ENCODE measurements at places on chromosomes 12 and 14. TPM values are rescaled to one million over a fixed set of nuclear protein-coding genes. Genes with fewer than 3 reads are reported as not detected.

The COL2A1 gene
- not detected for total RNA-seq

DNA sequence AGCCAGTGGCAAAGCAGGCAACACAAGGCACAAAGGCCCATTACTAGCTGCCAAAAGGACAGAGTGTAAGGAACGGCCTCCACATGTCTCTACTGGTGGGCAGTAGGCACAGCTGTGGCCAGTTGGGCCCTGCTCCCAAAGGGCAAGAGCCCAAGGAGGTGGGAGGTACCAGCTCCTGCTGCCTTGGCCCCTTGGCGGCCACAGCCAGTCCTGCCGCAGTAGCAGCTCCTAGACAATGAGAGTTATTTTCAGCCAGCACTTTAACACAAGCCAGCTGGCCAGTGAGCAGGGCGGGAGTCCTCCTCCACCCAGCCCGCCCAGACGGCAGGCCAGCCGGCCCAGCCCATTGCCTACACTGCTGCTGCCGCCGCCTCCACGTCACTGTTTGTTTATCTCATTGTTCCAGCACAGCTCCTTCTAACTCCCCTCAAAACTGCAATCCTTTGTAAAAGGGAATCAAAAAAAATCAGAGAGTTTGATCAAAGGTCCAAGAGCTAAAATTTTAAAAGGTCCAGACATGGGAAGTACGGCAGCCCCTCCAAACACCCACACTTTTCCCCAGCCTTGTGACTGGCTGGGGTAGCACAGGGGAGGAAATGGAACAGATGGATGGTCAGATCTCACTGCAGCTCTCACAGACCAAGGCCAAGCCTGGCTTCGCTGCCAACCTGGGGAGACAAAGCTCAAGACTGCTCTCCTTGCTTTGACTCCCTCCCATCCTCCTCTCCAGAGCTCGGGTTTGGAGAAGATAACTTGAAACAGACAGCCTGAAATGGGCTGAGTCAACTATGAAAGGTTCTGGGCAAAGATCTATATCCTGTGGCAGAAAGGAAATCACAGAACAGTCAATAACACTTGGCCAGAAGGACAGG lies 33.5 kb downstream of the FMNL3 start:
- peak; percentile 90 for DNase-seq

The CHD8 gene
- total RNA-seq, result 67.6 TPM

DNA sequence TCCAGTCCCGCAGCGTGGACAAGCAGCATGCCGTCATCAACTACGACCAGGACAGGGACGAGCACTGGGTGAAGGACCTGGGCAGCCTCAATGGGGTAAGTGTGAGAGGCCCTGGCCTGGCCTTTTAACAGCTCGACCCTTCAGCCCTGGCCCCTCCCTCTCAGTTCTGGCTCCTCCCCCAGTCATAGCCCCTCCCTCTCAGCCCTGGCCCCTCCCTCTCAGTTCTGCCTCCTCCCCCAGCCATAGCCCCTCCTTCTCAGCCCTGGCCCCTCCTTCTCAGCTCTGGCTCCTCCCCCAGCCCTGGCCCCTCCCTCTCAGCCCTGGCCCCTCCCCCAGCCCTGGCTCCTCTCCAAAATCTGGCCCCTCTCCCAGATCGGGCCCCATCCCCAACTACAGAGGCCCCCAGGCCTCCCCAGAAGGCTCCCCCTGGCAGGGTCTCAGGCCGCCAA lies 11.2 kb downstream of the CEP170B start:
- DNase-seq, result peak; percentile 16

The TAS2R8 gene
- not detected for total RNA-seq

DNA sequence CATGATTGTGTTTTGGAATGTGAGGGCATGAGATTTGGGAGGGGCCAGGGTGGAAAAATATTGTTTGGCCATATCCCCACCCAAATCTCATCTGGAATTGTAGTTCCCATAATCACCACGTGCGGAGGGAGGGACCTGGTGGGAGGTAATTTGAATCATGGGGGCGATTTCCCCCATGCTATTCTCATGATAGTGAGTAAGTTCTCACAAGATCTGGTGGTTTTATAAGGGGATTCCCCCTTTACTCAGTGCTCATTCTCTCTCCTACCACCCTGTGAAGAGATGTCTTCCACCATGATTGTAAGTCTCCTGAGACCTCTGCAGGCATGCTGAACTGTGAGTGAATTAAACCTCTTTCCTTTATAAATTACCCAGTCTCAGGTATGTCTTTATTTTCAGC lies 15.7 kb downstream of the OR10P1 start:
- no peak for DNase-seq

The GPN3 gene
- total RNA-seq, result 23.7 TPM

GRCh38 chr14:57747036-57747435 lies 118.9 kb downstream of the SLC35F4 start:
- DNase-seq, result no peak

DNA sequence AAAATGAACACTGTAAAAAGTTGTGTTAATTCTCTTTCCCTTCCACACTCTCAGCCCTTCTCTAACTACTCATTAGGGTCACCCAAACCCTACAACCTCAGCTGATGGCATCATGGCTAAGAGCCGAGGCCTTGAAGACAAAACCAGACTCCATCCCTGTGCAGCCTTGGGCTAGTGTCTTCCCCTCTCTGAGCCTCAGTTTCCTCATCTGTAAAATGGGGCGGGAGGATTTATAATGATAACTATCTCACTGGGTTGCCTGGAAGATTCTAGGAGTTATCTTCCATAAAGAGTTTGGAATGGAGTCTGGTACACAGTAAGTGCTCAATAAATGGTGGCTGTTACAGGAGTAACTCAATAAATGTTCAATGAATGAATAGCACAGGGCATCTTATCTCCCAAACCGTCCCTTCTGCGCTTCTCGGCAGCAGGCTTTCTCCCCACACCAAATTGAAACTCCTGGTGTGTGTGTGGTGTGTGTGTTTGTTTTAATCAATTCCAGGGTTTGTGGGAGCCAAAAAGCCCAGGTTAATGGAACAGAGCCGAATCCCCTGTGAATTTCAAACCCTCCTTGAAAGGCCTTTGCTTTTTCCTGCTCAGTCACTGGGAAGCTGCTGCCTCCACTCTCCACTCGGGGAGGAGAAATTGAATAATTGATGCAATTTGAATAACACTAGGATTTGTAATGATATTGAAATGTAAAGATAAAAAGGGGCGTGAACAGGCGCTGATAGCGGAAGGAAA lies 61.2 kb upstream of the FAM222A start:
- DNase-seq, result no peak

DNA sequence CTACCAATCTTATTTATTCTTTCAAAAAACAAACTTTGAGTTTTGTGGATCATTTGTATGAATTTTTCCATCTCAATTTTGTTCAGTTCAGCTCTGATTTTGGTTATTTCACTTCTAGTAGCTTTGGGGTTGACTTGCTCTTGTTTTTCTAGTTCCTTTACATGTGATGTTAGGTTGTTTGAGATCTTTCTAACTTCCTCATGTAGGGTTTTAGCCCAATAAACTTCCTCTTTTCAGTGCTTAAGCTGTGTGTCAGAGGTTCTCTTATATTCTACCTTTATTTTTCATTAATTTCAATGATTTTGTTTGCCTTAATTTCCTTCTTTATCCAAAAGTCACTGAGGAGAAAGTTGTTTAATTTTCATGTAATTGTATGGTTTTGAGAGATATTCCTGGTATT lies 860.4 kb upstream of the FBXO33 start:
- DNase-seq, result no peak
